ENCODE measurements at places on chromosomes 7 and 10.

DNA sequence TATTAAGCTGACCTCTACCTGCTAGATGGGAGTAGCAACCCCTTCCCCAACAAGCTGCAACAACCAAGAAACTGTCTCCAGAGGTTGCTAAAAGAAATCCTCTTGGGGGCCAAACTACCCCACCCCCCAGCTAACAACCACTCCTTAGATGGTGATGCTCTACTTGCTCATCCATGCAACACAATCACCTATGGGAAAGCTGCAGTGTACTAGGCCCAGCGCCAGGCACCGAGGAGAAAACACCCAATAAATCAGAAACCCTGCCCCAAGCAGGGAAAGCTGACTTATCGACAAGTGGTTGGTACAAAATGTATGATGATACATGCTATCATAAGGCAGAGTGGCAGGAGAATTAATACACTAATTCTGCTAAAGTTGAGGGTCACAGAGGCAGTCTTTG is 17.3 kb downstream of the SLC25A13 start:
- DNase-seq = no peak

DNA sequence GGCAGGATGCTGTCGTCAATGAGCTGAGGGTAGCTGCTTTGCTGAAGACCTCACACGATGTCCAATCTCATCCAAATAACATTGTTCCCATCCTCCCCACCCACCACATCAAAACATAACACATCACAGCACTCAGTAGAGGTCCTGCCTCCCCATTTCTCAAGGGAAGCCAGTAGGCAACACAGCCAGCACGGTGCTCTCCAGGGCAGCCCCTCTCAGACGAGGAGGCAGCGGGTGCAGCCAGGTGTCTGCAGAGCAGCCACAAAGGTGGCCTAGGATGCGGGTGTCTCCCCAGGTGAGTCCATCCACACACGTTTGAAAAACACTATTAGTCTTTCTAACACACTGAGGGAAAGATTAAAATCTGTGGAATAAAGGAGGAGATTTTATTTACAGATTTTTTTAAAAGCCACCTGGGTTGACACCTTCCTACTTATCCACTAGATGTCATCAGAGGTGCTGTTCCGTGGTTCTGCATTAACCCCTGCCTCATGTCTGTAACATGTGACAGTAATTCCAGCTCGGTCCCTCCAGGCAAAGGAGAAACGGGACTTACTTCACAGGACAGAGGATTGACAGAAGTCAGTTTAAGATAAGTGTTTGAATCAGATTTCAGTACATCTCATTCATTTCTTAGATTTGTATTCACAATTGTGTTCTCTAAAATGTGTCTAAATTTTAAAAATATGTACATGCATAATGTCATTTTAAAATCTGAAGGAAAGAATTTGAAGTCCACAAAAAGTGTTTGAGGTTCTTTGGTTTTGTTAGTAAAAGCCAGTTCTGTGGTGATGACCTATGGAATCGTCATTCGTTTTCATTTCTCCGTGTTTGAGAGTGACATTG is 68.0 kb downstream of the LANCL2 start:
- no peak for DNase-seq

GRCh38 chr10:112851588-112852211 is 98.3 kb upstream of the TCF7L2 start:
- DNase-seq = no peak

DNA sequence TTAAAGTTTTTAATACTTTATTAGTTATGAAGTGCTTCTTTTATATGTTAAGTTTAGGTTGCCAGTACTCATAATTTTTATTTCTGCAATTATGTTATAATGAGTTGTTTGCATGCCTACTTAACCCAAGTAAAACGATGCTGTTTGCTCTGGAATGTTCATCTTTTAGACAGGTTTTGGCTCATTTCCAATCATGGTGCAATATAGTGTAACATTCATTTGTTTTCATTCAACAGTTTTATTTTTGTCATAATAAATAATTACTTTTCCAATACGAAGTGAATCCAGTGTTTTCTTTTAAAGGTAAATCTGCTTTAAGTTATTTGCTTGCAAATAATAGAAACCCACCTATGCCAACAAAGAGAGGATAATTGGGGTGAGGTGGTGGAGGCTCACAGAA is 22.1 kb downstream of the ARL5B start:
- DNase-seq = no peak

- no peak for DNase-seq
Measured at GRCh38 chr10:92153-92552, 43.1 kb upstream of the TUBB8 start.

DNA sequence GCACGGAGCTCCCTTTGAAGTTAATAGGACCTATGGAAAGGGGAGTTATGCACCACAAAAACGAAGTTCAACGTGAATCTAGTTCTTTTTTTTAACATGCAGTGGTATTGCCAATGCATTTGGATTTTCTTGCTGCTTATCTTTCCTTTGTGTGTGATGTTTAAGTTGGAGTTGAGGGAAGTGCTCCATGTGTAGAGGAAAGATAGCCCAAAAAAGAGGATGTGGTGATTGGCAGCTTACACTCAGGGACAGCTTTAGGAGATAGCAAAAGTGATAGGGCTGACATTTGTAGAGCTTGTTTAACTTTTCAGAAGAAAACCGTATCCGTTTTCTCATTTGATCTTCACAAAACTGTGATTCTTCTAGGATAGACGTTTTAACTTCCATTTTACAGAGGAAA is 101.3 kb downstream of the MDFIC start:
- DNase-seq = no peak

- DNase-seq = no peak
Measured at GRCh38 chr7:47047384-47047783, 534.5 kb downstream of the TNS3 start.

- DNase-seq = no peak
Measured at GRCh38 chr7:2864204-2864985, 20.3 kb upstream of the GNA12 start.

DNA sequence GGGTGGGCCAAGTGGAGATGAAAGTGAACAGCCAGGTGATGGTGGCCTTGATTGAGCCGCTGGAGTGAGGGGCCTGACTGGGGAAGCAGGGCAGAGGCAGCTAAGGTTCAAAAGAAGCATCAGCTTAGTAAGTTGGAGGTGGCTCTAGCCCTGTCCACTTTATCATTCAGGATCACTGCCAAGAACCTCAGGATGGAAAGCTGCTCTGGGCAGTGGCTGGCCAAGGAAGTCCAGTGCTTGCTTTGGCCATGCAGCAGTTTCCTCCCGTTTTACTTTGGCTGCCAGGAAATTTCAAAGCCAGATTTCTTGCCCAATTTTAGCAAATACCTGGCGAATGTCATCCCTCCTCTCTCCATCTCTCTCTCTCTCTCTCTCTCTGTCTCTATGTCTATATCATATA is 384.9 kb downstream of the PLXNA4 start:
- no peak for DNase-seq

GRCh38 chr7:16204953-16205352 is 216.4 kb downstream of the CRPPA start:
- no peak for DNase-seq

DNA sequence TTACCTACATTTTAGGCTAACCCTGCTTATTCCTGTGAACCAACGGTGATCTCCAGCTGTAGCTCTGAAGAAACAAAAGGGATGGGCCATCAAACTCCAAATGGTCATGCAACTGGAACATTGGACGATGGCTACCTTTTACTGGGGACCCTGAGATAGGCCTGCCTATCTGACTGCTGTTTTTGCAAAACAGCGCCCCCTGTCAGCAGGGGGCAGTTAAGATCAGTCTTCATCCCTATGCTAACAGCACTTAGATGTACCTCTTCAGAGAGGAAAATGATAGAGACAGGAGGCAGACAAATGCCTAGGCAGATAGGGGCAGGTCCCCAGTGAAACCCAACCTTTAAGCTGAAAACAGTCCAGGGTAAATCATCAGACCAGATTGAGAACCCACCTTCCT is 1085.4 kb upstream of the SORCS1 start:
- no peak for DNase-seq

DNA sequence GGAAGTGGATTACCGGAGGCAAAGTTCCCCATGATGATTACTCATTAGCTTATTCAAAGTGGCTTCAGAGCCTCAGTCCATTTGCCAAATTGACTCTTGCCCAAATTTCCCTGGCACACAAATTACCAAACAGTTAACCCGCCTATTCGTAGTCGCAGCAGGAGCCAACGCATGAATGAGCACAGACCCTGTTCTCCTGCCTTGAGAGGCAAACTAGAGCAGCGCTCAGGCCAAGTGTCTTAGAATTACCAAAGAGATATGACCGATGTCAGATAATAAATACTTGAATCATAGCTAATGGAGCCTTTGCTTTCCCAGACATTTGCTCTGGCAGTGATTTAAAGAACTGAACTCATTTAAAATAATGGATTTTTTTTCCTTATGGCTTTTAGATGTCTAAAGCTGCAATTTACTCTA is 64.9 kb downstream of the CTTNBP2 start:
- DNase-seq = no peak

DNA sequence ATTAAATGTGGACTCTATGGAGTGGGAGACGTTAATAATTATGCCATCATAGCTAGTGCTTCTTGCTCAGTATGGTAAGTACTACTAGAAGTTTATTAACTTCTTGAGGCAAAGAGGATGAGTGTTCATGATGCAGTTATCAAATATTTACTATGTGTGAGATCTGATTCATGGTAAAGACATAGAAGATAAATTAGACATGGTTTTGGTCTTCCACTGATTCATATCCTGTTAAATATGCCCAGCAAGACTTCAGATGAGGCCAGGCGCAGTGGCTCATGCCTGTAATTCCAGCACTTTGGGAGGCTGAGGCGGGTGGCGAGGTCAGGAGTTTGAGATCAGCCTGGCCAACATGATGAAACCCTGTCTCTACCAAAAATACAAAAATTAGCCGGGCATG is 547.1 kb upstream of the ANKRD30A start:
- no peak for DNase-seq

- no peak for DNase-seq
Measured at GRCh38 chr10:32627183-32627582, 181.2 kb downstream of the CCDC7 start.

GRCh38 chr7:81949306-81949705 is 179.5 kb upstream of the HGF start:
- DNase-seq = no peak

- no peak for DNase-seq
Measured at GRCh38 chr7:17404006-17404405, 105.6 kb downstream of the AHR start.

GRCh38 chr10:3702056-3702546 is 82.9 kb downstream of the KLF6 start:
- DNase-seq = no peak

DNA sequence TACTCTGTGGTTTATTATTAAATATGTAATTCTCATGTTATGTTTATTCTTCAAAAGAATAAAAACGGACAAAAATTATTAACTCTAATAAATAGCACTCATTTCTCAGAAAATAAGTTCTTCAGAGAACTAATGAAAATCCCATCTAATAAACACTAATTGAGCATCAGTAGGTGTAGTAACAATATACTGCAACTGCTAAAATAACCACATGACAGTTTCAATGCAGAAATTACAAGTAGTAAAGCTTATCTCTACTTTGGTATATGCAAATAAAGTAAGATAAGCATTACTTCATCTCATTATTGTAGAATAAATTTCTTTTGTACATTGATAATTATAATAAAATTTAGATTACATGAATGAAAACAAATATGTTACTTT is 56.4 kb upstream of the DKK1 start:
- DNase-seq = no peak
